ENCODE measurements at places on chromosomes 13 and 19. TPM values are rescaled to one million over a fixed set of nuclear protein-coding genes. Genes with fewer than 3 reads are reported as not detected.

GRCh38 chr13:94822356-94822755, 110.0 kb upstream of the SOX21 start:
- no peak for DNase-seq

- peak; percentile 61 for DNase-seq
Observed at GRCh38 chr19:12140545-12141404, 625 bp upstream of the ZNF20 start.

ZNF749 gene
- total RNA-seq: 17.1 TPM

DNA sequence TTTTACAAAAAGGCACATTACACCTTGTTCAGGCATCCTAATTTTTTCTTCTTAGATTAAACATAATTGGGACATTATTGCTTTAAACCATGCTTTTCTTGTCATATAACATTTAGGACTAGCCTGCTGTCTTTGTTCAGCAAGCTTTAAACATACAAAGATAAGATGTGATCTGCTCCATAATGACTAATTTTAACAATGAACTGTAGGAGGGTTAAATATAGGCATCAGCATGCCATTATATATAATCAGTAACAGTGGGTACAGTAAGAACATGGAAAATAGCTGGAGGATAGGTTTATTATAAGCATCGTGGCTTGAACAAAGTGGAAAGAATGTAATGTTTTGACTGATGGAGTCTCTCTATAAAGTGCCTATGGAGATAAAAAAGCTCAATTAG, 661.7 kb downstream of the SLITRK6 start:
- no peak for DNase-seq

GRCh38 chr19:45477713-45478453, 10.1 kb downstream of the FOSB start:
- peak; percentile 32 for DNase-seq

DNA sequence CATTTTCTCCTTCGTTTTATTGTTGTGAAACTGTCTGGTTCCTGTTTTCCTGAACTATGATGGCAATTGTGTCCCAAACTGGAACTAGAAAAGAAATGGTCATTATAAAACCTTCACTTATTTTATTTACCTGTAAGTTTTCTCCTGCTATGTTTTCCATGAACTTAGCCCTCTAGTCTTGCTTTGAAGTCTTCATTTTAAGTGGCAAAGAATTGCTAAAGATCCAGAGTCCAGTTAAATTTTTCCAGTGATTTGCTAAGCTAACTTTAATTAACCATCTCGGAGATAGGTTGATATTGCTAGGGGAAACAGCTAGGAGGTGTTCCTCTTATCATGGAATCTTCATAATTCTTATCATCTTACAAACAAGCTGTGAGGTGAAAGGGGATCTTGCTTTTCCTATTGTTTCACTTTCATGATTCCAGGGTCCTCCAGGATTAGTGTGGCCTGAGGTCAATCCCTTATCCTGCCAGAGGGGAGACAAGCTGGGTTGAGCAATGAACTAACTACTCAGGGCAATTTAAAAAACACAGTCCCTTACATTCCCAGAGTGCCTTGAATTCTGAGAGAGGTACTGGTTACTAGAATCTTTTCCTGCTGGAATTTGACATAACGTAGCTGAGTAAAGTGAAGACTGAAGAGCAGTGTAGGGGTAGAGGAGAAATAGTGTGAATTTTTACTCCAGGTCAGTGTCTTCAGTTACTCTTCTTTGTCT, 112.5 kb downstream of the ESD start:
- no peak for DNase-seq

ZNF480 gene
- total RNA-seq: 18.8 TPM

GRCh38 chr19:46107371-46107770, 17.1 kb downstream of the IGFL3 start:
- DNase-seq: no peak

LGI4 gene
- 5.9 TPM for total RNA-seq

GRCh38 chr13:62360609-62361008, 945.0 kb upstream of the PCDH20 start:
- no peak for DNase-seq

Measured in urinary bladder (tissue), 4 donors.